ENCODE measurements at places on chromosomes 1 and 21.

DNA sequence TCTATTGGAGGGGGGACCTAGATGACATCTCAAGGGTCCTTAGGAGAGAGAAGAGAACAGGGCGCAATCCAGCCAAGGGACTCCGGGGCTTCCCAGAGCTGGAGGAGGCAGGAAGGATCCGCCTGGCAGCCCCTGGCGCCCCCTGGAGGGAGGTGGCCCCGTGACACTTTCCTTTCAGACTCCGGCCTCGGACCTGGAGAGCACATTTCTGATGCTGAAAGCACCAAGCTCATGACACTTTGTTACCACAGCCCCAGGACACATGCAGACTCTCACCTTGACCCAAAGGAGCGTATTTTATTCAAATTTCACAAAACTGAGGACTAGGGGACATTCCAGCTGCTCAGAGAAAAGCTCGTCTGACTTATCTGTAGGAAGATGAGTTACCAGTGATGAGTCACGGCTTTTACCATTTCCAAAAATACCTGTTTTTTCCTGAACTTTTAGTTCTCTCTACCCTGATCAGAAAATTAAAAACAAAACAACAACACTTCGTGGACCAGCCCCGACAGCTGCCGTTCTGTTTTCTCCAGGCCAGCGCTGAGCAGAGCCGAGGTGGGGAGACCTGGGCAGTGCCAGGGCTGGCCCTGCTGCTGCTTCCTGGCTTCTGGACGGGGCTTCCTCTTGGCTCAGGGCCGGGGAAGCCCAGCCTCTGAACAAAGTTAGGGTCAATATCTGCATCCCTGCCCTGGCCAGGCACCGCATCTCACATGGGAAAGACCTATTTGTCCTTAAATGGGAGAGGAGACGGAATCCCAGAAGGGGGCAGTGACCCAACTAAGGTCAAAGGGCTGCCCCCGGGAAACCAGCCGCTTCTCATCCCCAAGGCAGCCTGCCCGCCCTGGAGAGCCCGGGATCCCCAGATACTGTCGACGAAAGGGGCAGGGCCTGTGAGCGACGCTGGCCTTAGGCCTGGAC, 21.6 kb upstream of the POFUT2 start:
- no peak for DNase-seq

DNA sequence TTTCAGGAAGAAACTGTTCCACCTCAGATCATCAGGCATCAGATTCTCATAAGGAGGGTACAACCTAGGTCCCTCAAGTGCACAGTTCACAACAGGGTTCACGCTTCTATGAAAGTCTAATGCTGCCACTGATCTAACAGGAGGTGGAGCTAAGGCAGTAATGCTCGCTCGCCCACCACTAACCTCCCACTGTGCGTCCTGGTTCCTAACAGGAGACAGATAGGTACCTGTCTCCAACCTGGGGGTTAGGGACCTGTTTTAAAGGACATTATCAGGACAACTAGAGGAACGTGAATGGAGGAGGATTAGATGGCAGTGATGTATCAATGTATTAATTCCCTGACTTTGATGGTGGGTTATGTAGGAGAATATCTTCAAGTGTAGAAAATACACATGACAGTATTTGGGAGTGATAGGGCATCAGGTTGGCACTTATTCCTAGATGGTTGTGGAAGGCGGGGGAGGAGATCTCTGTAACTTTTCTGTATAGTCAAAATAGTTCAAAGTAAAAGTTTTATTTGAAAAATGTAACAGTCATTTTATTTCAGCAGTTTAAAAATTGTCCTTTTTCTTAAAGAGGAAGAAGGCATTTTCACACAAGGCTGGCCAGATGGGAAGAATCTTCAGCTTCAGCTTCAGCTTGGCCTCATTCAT, 43.9 kb downstream of the DEGS1 start:
- DNase-seq: no peak

- no peak for DNase-seq
Observed at GRCh38 chr1:101059945-101060542, 34.5 kb upstream of the DPH5 start.

DNA sequence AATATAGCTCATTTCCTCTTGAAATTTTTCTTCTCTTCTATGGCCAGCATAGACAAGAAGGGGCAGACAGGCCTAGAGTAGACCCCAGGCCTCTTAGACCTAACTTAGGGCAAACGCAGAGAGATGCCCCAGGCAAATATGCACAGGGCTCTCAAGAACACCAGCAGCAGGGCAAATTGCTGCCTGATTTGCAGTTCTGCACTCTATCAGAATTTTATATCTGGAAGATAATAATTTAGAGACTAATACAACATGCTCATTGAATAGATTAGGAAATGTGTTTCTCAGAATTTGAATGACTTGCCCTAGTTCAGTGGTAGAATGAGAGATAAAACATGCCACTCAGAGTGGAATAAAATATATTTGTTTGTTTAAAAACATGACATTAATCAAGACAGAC, 200.4 kb upstream of the ADGRL2 start:
- no peak for DNase-seq

GRCh38 chr1:51576085-51576444, 40.8 kb upstream of the OSBPL9 start:
- no peak for DNase-seq

DNA sequence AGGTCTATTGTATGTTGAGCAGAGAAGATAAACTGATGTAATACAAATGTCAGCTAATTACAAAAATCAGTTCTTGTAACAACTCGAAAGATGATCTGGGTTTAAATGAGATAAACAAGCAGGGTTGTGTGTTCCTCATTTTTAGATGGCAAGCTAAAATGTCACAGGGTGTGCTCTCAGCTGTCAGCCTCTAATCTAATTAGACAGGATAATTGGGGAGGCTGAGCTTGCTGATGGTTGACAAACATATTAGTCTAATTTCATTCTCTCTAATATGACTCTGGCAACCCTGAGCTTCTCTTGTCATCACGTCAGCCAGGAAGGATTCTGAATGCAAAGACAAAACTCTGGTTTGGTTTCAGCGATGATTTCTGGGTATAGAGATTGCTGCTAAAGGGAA, 335.3 kb upstream of the KAZN start:
- DNase-seq: no peak

DNA sequence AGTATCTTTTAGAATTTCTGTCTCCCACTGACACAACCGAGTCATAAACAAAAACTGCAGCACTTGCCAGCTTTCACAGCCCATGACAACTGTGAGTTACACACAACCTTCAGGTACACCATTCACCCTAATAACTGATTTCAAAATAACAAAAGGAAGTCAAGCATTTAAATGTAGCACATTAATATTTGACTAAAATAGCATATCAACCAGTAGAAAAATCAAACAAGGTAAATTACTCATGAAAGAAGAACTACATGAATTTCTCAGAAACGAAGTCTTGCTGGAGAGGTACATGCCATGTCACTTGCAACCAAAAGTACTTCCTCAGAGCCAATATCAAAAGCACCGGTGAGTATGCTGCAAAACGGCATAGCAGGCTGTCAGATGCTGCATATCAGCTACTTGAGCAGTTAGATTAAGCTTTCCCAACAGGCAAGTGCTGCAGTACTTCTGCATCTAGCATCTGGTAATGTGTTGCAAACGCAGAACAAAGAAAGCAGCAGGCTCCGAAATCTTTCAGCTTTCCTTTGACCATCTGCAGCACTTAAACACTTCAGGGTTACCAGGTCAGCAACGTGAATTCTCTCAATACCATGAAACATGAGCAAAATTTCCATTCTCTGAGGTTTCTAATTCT, 223.2 kb downstream of the SMYD3 start:
- DNase-seq: no peak

DNA sequence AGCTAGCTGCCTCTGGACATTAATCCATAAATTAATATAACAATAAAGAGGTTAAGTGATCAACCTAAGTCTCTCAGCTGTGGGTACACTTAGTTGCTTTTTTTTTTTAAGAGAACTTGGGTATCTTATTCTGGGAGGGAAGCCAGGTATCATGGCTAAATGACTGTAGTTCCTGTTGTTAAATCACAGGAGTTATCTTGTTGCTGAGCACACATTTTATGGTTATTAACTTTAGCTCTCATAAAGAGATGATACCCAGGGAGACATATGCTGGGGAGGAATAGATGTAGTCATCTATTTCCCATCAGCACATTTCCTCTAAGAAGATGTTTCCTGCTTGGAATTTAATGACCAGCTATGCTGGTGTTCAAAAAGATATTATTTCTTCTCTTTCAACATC, 227.8 kb downstream of the PTGER3 start:
- DNase-seq: no peak

- DNase-seq: no peak
Observed at GRCh38 chr1:25794325-25794724, 5.7 kb upstream of the SELENON start.

GRCh38 chr1:182829285-182829932, 9.7 kb upstream of the DHX9 start:
- DNase-seq: no peak

DNA sequence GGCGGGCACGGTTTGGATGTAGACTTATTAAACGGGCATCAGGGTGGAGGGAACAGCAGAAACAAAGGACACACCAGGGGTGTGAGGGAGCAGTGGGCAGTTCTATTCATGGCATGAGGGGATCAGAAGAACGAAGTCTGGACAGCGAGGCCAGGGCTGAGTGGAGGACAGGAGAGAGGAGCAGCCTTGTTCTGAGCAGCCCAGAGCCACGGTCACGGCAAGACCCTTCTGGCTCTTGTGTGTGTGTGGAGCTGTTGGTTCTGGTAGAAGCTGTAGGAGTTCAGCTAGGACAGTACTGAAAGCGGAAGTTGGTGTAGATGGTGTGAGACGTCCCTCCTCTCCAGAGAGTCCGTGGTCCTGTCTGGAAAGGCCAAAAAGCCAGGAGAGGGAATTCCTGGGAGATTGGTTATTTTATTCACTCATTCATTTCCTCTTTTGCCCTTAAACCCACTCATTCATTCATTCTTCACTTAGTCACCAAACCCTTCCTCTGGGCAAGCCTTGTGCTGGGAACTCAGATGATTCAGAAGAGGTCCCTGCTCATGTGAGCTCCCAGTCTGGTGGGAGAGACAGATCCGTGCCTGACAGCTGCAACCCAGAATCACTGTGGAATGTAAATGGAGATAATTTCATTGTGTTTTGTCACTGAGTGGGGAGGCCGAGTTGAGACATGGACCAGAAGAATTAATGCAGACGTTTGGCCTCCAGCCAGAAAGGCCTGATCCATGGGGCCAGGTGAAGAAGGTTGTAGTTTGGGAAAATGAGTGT, 4.1 kb upstream of the ACOT11 start:
- DNase-seq: no peak

DNA sequence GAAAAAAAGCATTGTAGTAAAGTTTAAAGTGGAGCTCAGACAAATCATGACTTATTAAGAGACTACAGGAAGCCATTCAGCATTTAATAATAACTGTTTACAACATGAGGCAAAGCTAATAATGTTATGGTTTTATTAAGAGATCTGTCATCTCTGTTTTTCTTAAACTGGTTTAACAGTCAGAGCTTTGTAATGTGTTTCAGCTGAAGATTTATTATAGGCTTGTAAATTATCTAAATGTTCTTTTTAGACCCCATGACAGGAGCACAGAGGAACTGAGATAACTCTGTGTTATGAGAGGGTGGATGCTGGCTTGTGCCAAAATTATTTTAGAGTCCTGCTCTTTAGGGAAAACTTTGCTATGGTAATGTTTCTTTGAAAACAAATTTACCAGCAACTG, 38.0 kb upstream of the RWDD3 start:
- no peak for DNase-seq

GRCh38 chr1:160726498-160727315, 12.3 kb upstream of the SLAMF7 start:
- no peak for DNase-seq

DNA sequence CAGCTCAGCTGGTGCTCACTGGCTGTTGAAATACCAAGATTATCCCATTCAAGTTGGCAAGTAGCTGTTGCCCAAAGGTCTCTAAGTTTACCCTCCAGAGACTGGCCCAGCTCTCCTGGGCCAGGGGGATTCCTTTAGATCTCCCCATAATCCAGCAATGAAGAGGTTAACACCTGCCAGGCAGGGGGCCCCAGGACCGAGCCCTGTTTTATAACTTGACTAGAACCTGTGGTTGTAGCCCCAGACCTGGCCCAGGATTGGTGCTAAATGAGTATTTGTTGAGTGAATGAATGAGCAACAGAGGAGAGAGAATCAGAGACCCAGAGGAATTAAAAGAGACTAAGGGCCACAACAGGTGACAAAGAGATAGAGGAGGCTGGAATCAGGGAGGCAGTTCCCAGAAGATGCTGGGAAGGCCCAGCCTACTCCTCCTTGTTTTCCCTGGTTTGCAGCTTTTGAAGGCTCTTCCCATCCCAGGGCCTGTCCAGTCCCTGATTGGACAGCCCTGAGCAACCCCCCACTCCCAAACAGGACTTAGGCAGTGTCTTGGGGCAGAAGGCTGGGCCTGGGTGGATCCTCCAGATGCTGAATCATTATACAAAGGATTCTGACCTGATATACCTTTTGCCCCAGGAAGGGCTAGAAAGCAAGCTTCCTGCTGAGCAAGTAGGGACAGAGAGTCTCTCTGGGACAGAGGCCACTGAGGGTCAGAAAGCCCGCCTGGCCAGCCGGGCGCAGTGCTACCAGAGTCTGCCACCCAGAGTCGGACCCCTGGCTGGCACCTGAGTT, 2.4 kb upstream of the RHBG start:
- no peak for DNase-seq

GRCh38 chr1:157404063-157404501, 148.2 kb downstream of the FCRL5 start:
- DNase-seq: no peak

DNA sequence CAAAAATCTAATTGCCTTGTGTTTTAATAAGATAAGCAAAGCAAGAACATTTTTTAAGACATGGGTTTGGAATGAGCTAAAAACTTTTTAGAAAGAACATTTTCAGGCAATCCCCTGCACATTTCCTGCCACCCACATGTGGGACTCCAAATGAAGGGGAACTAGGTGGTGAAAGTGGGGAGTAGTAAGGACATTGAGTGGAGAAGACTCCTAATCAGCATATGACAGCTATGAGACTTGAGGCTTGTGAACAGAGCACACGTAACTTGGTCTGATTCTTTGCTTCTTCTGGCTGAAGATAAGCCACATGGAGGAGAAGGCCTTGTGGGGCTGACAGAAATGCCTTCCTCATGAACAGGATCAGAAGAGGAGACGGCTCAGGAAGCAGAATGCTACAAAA, 50.3 kb downstream of the FCER1A start:
- no peak for DNase-seq

- DNase-seq: no peak
Observed at GRCh38 chr1:53964109-53964508, 18.0 kb downstream of the LRRC42 start.

GRCh38 chr1:244291236-244292201, 160.2 kb downstream of the ADSS2 start:
- DNase-seq: no peak

DNA sequence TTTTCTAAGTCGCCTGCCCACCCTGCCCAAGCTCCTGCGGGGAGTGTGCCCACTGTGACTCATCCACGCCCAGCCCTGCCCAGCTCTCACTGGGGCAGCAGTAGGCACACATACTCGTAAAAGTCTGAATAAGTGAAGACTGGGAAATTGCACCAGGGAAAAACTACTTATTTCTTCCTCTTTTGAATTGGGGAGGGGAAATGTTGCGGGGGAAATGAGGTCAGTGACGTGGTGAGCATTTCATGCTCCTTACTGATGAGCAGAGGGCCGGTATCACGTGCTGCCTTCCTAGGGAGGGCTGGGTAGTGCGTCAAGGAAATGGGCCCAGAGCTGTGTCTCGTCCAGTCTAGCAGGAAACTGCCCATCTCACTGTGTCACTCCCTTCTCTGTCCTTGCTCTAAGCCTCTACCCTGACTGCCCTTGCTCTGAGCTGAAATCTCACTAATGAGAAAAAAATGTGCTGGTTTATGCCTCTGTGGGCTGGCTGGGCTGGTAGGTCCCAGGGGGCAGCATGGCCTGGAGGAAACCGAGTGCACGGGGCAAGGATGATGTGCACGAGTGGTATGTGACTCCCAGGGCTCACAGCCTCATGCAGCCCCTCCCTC, 13.5 kb upstream of the TNFRSF1B start:
- DNase-seq: no peak

Data from stimulated activated CD8-positive, alpha-beta memory T cell treated with anti-CD3 and anti-CD28 coated beads, Interleukin-7, amount 100 ng/mL, for 1 hour (primary cell).